ENCODE measurements at places on chromosomes 2 and 18.

GRCh38 chr2:54209379-54209778, 46.6 kb downstream of the TSPYL6 start:
- no peak for DNase-seq

- no peak for DNase-seq
Measured at GRCh38 chr18:9081940-9082339, 20.6 kb upstream of the NDUFV2 start.

DNA sequence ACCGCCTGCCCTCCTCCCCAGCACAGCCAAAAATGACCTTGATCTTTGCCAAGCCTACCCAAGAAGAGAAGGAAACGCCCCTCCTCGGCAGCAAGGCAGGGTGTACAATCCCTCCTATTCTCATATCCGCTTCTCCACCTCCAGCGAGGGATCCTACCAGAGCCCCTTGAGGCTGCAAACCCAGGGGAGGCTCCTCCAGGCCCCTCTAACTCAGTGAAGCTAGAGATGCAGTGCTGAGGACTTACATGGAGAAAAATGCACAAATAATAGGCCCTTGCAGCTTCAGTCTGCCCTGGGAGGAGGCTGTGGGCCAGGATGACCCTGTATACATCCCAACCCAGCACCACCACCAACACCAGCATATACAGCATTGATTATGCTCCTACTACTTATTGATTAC, 46.9 kb upstream of the POMC start:
- DNase-seq = no peak

DNA sequence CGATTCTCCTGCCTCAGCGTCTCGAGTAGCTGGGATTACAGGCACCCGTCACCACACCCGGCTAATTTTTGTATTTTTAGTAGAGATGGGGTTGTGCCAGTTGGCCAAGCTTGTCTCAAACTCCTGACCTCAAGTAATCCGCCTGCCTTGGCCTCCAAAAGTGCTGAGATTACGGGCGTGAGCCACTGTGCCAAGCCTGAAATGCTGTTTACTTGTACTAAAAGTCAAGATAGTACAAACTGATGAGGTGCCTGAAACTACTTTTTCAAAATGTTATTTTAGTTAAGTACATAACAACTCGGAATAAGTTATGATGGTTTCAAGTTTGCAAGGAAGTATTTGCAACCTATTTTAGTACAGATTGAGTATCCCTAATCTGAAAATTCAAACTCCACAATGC, 85.7 kb downstream of the CEP192 start:
- DNase-seq = no peak

DNA sequence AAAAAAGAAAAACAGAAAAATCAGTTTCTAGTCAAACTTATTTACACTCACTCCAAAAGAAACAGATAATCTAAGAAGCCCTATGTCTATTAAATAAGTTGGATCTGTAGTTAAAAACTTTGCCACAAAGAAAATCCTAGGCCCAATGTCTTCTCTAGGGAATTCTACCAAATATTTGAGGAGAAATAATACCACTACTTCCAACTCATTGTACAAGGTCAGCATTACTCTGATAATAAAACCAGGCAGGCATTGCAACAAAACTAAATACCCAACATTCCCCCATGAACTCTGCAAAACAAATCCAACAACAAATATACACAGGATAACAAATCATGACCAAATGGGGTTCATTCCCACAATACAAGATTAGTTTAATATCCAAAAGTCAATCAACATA, 73.8 kb upstream of the ST8SIA5 start:
- no peak for DNase-seq

GRCh38 chr2:7270011-7270431, 352.8 kb downstream of the RNF144A start:
- DNase-seq = no peak

DNA sequence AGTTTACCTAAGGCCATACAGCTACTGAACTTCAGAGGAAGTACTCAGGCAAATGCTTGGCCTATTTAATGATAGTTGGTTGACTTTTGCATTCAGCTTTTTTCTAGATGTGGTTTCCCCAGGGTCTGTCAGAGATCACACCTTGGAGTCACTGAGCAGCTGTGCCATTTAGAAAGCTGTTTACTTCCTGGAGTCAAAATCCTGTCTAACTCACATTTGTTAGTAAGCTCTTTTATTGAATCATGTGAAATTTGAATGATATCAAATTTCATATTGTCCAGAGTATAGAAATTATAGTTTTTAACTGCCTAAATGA, 7.6 kb upstream of the TRIB2 start:
- DNase-seq = no peak

DNA sequence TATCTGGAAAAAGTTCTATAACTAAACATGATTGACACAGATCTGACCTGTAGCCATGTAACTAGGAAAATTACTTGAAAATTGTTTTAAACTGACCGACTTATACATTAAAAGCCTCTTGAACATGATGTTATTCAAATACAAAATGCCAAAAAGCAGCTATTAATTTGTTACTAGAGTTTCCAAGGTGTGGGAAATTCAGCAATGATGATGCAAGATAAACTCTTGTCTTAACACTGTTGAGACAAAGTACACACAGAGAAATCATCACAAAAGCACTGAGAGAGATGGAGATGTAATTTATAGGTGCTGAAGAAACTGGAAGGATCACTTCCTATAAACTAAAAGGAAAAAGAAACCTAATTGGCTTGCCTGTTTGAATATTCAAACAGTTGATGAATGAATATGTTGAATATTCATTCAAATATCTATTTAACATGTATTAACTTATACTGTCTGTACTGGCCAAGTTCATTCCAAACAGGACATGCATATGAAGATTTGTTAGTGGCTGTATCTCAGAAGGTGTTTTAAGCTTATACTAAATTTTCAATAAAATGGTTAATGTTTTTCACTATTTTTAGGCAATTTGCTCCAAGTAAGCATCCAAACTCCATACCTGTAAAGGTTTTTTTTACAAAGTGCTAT, 34.6 kb upstream of the WDR75 start:
- no peak for DNase-seq

DNA sequence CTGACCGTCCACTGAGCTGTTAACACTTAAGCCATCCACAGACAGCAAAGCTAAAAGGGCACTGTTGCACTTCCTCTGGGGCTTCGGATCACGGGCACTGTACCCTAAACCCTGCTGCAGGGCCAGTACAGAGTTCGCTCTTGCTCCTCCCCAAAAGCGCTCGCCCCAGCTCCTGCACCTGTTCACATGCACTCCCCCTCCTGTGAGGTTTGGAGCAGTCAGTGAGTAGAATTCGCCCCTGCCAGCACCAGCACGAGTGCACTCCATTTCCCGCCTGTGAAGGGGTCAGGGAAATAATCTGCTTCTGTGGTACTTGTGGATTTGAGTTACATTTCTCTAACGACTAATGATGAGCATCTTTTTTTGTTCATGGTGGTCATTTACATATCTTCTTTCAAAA, 158.8 kb downstream of the PTPRM start:
- no peak for DNase-seq

- DNase-seq = no peak
Measured at GRCh38 chr2:176592216-176592615, 323.0 kb downstream of the MTX2 start.

DNA sequence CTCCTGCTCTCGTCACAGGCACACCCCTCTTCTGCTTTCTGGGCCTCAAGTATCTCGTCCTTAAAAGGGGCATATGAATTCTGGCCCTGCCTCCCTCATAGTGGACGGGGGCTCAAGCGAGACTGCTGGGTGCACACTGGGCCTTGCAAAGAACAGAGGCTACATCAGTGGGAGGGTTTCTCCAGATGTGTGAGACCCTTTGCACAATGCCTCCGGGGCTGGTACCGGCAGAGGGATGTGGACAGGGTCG, 25.0 kb downstream of the CRACDL start:
- DNase-seq = no peak

All from brain (organoid and tissue), 16 donors.